AG10803 (cell line): ENCODE measurements at places on chromosomes 7 and 10.
A peak's percentile ranks its signal among the peaks of the same experiment; 100 is the strongest.

GRCh38 chr7:73811760-73812168 lies 19.0 kb upstream of the CLDN4 start:
- DNase-seq: peak; percentile 51

- DNase-seq: peak; percentile 93
These were observed 194.3 kb downstream of the ZMYND11 start for GRCh38 chr10:329361-330099.

GRCh38 chr10:21141946-21142492 lies 244.9 kb upstream of the NEBL start:
- no peak for DNase-seq

DNA sequence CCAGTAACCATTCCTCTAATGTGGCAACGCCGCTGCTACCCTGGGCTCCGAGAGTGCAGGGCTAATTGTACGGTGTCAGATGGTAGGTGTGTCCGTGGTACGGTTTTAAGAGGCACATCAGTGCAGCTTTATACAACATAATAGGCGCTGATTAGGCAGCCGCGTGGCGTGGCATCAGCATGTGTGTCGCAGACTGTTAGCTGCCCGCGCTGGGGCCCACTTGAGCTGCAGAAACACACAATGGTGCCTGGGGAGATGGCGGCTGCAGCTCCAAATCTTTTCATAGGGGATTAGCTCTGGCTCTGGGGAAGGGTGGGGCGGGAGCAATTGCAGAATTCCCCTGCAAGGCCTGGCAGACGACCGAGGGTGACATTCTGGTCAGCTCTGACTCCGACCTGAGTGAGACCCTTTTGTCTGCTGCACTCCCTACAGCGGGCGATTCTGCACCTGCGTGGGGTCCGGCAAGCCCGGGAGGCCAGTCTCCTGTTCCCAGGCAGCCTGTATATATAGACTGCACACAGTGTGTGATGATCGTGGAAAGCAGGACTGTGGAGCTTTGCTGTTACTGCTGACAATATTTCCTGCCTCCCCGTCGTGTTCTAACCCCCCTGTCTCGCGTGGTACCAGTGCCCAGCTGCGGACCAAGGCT lies 722.7 kb upstream of the CELF2 start:
- no peak for DNase-seq
